ENCODE measurements at places on chromosomes 4 and X. TPM values are rescaled to one million over a fixed set of nuclear protein-coding genes. Genes with fewer than 3 reads are reported as not detected.
A peak's percentile ranks its signal among the peaks of the same experiment; 100 is the strongest.

The NXF2 gene
- not detected for total RNA-seq

The PCDH10 gene
- total RNA-seq = not detected

The C4orf54 gene
- not detected for total RNA-seq

DNA sequence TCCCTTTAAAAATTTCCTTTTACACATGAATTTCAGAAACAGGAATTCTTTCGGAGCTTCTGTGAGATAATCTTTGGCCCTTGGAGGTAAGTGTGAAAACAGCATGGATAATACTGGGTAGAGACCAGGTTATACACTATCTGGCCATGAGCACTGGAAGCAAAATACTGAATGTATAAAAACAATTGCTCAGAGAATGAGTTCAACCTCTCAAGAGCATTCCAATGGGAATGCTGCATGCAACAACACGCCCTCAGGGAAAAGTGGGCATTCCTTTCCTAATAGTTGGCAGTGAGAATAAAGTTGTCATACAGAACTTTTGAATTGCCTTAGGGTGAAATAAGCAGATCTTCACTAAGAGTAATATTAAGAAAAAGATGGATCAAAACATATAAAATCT is 574.8 kb upstream of the DIPK2B start:
- DNase-seq = no peak

- no peak for DNase-seq
These were observed 48.0 kb downstream of the USP46 start for GRCh38 chr4:52611030-52611555.

- DNase-seq = no peak
These were observed 46.5 kb downstream of the HADH start for GRCh38 chr4:108036213-108036612.

DNA sequence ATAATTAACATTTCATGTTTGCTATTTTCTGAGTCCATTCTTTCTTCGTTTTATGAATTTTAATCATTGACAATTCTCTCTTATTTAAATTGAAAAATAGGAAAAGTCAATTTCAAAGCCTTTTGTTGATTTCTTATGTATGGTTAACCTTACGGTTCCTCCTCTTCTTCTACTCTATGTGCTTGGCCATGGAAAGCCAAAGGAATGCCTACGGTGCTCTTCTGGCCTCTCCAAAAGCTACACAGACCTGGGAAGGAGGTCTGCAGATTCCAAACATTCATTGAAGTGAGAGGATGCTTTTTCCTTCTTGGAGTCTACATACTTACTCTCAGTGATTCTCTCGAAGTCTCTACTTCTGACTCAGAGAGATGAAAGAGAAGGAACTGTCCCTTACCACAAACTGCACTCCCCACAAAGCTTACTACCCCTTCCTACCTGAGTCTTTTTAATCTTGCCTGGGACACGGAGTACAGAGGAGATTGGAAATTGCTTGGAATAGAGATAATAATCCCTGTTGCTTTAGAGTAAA is 863.1 kb upstream of the FTHL17 start:
- DNase-seq = no peak

The RNF150 gene
- total RNA-seq = 1.4 TPM

GRCh38 chr4:182187674-182188073 is 55.5 kb upstream of the TENM3 start:
- no peak for DNase-seq

DNA sequence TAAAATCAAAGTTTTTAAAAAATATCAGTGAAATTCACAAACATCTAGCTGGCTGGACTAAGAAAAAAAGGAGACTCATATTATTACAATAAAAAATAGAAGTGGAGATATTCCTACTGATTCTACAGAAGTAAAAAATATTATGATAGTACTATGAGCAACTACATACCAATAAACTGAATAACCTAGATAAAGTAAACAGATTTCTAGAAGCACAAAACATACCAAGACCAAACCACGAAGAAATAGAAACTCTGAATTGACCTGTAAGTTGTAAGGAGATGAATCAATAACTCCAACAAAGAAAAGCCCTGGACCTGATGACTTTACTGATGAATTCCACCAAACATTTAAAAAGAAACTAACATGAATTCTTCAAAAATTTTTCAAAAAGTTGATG is 867.3 kb downstream of the PCDH18 start:
- no peak for DNase-seq

DNA sequence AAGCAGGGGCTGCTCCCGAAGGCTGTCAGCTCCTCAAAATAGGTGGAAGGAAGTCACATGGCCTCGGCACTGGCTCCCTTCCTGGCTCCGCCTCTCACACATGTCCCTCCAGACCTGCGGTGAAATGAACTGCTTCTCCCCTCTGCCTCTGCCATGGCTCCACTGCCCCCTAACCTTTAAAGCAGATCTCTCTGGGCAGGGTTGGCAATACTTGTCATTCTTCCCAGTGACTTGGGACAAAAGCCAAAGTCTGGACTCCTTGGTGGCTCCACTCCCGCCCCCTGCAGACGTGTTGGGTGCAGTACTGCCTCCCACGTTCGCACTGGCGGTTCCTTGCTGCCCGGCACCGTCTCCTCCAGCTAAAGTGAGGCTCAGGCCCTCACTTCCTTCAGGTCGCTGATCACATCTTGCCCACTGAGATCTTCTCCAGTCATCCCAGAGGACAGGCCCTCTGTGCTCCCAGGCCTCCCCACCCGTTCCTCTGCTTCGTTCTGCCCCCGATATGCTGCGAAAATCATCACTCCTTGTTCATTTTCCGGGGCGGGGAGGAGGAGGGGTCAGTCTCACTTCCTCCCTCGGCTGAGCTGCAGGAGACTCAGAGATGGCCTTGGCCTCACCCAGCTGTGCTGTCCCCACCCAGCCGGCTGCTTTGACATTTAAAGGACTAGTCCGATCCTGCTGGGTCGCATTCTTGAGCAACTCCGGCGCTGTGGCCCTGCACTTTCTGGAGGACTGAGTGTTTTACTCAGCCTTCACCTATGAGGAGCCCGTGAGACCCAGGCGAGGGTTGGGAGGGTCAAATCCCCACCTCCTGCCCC is 97.4 kb downstream of the PHKA2 start:
- peak; percentile 67 for DNase-seq

The COL4A5 gene
- 2.9 TPM for total RNA-seq

The TMEM165 gene
- total RNA-seq = 15.8 TPM

GRCh38 chrX:111778591-111778990 is 97.4 kb upstream of the TRPC5OS start:
- no peak for DNase-seq

The HDX gene
- total RNA-seq = 0.73 TPM

The TRAPPC2 gene
- total RNA-seq = 5.8 TPM

DNA sequence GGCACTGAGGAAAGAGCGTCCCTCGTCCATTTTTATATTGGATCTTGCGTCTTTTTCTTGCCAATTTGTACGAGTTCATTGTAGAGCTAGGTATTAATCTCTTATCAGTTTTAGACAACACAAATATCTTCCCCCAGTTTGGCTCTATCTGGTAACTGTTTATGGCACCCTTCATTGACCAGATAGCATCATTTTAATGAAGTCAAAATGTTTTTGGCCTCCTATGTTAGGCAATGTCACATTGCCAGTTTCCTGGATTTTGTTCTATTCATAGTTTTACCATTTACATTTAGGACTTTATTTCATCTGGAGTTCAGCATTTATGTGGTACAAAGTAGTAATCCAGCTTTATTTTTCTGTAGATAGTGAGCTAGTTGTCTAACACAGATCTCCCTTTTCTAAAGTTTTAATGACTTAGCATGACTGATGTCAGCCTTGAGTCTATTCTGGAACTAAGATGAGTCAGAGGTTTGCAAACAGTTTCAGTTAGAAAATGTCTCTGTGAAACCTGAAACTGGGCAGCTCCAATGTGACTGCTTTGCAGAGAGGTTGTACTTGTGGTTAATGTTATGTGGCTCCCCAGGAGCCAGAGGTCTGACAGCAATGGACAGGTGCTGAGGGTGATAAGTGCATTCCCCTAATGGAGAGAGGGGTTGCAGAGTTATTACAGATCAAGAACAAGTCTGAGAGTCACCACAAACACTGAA is 5.3 kb upstream of the STBD1 start:
- no peak for DNase-seq

The SGCB gene
- total RNA-seq = 8.6 TPM

DNA sequence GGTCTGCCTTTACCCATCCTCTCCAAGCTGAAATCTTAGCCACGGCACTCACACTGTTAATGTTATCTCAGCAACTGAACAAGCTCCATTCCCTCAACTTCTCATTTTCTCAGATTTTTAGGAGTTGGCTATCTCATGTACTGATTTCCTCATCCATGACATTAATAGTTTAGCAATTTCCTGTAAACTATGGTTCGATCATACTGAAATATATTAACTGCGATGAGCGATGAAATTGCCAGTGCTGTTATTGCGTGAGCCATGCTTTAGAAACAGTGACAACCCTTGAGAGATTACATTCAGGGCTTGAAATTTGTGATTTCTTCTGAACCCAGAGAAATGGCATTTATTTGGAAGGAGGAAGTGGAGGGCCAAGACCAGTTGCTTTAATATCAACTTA is 223.7 kb downstream of the GPAT3 start:
- DNase-seq = no peak

- no peak for DNase-seq
These were observed 1609.1 kb downstream of the C4orf33 start for GRCh38 chr4:130705023-130705422.

DNA sequence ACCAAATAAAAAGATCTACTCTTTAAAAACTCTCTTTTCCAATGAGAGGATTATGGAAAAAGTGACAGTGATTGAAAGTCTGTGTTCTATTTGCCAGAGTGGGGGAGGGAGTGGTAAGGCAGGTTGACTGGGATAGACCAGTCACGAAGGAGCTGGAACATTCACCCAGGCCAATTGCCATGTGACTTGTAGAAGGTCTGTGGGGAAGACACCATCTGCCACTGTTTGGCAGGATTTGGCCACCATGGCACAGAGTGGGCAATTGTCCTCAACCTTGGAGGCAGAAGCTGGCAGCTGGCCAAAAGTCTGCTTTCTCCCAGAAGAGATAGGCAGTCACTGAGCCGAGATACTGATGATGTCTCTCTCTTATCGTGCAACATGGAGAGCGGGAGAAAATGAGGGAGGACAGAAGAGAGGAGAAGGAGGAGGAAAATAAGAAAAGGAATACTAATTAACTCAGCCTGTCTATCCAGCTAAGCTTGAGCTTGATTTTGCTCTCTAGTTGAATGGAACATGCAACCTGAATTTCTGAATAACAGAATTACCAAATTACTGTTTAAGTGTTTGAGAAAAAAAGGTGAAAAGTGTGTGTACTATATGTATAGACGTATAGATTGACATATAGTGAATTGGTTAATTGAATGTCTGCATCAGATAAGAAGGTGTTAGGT is 267.1 kb downstream of the ARHGAP24 start:
- no peak for DNase-seq

- DNase-seq = no peak
These were observed 155.5 kb upstream of the PRDX4 start for GRCh38 chrX:23511793-23512192.

DNA sequence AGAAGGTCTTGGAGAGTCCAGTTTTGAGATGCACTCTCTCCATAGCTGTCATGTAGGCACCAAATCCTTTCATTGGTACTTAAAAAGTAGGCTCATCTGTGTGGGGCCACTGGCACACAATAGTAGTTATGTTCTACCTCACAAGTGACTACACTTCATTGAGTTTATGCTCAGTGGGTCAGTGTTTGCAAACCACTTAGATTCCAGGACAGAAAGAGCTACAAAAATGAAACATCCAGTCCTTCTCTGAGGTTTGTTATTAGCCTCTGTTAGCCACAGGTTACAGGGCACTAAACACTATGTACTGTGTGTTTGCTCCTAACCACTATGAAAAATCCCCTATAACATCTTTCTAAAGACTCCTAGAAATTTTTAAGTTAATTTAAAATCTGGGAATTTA is 13.8 kb downstream of the RAB28 start:
- DNase-seq = no peak

DNA sequence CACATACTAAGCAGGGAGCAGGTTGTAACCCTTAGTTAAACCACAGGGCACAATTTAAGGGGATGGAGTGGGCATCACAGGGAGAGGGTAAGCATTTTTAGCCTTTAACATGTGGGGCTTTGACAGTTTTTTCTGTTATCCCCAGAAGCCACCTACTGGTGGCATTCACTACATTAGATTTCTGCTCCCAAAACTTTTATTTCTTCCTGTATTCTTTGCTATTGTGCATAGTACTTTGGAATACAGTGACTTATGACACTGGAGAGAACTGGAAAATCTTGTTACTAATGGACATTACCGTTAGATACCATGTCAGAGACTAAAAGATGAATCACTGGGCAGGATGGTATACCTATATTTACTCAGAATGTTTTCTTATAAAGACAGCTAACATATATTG is 7.3 kb downstream of the TRIM75 start:
- no peak for DNase-seq

- no peak for DNase-seq
These were observed 156.2 kb downstream of the NPNT start for GRCh38 chr4:106051514-106051913.

- no peak for DNase-seq
These were observed 55.4 kb upstream of the TRO start for GRCh38 chrX:54865208-54865607.

The EMCN gene
- total RNA-seq = 1.8 TPM

GRCh38 chrX:104707572-104707971 is 141.6 kb downstream of the IL1RAPL2 start:
- no peak for DNase-seq

GRCh38 chr4:17823871-17824669 is 13.3 kb downstream of the NCAPG start:
- DNase-seq = no peak

All from left lobe of liver (tissue), 2 donors.